GM12892 (cell line): ENCODE measurements at places on chromosomes 16 and 17.

DNA sequence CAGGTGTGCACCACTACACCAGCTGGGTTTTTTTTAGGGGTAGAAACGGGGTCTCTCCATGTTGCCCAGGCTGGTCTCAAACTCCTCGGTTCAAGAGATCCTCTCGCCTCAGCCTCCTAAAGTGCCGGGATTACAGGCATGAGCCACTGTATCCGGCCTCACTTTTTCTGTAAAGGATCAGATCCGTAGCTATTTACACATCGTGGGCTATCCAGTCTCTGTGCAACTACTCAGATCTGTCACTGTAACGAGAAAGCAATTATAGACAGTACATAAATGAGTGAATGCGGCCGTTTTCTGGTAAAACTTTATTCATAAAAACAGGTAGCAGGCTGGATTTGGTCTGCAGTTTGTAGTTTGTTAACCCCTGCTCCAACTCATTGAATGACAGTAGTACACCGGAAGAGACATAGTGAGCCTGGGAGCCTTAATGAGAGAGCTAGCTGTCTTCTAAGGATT, 44.5 kb downstream of the VMP1 start:
- DNase-seq, result no peak

DNA sequence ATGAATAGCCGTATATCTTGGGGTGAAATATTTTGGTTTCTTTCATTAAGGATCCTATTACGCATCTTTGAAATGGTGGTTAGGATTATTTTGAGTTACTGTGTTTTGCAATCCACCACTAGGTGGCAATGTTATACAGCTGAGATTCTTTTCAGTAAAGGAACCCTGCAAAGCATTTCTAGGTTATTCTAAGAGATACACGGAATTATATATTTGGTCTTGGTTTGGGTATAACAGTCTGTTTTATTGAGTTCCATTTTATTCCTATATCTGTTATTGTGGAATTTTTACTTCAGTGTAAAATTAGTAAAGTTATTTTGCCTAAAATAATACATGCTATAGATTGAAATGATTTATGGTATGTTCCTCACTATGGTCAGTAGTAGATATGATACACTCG, 62.9 kb upstream of the CPHXL start:
- peak; percentile 15 for DNase-seq

DNA sequence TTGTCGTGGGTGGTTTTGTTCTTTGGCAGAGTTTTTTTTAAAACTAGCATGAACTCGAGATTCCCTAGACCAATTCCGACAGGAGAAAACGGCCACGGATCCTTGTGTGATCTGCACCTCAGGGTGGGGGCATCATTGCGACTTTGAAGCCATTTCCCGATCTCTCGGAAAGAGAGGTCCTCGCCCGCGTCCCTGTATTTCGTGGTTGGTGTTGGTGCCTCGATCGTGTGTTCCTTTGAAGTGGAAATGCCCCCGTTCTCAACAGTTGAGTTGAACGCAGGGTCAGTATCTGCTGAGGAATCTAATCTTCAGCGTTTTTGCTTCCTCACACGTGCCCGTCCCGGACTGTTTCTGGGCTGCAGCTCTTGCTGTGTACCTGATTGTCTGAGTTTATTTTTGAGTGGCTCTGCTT, 1.1 kb downstream of the CRAMP1 start:
- DNase-seq, result no peak

- peak; percentile 5 for DNase-seq
Measured at GRCh38 chr17:79041041-79041570, 17.1 kb downstream of the C1QTNF1 start.

DNA sequence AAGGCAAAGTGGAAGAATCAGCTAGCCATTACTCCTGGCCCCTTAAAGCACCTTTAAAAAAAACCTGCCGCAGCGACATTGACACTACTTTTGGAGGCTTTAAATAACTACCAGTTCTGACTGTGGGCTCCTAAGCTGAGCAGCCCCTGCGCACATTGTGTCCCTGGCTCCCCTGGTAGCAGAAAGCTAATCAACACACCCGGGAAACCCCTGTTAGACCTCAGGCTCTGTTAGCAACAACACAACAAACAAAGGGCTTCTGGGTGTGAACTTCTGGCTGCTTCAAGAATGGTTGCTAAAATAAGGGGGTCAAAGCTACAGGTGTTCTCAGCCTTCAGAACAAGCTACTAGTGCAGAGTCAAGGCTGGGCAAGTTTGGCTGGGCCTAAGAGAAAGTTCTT, 83.6 kb downstream of the TMEM100 start:
- no peak for DNase-seq

GRCh38 chr17:45035848-45036247, 15.6 kb downstream of the DCAKD start:
- DNase-seq, result no peak

- DNase-seq, result peak; percentile 74
Measured at GRCh38 chr17:17313350-17313991, 10.3 kb downstream of the NT5M start.

DNA sequence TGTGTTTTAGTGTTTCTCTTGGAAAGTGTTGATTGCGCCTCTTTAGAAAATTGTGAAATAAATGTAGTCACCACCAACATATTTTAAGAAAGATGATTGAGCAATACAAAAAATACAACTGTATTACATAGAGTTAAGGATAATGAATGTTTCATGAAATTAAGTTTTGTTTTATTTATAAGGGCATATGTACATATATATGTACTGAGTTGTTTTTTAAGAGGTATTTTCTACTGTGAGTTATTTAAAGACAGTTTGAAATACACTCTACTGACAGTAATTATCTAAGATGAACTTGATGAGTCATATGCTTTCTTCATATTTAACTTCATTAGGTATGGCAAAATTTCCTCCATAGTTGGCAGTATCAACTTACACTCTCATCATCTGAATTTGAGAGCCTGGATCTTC, 411.7 kb downstream of the HS3ST3B1 start:
- DNase-seq, result no peak

DNA sequence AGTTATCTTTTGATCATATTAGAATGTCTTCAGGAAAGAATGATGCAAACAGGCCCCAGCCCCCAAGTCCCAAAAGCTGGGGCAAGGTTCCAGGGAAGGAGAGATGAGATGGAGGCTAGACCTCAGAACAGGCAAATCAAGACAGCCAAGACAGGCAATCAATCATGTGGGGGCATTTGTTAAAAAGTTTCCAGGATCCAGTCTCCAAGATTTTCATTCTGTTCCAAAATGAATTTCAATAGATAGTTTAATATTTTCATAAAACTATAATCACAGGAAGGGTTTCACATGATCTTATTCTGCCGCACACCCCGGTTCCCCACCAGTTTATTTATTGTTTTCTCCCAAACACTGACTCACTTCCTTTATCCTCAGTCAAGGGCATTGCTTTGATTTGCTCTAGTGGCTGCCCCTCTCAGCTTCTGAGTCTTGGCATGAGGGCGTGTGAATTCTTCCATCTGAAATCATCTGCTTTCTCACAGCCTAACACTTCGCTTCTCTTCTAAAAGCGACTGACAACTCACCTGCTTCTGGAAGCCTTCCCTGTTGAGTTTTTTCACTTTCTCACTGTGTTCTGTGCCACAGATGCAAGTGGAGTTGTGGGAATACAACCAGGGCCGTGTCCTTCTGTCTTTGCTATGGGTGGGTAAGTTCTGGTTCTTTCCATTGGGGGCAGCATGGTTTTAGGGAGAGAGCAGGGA, 12.2 kb upstream of the TERF2 start:
- DNase-seq, result no peak

- DNase-seq, result no peak
Measured at GRCh38 chr17:43871946-43872690, 25.1 kb downstream of the CD300LG start.

DNA sequence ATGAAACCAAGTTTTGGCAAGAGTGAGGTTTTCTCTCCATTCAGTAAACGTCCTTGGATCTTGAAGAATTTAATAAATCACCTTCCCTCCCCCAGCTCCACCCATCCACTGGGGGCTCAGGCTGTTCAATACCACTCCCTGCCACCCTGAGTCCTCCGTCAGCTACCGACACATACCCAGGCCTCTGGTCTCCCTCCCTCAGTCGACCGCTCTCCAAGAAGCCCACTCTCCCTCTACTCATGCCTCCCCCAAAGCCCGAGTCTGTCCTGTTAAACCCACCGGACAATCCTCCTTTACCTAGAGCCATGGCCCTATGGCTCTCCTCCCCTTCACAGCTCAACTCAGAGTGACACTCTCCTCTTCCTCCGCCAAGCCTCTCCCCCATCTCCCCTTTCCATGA, 19.7 kb upstream of the SLC4A1 start:
- no peak for DNase-seq

GRCh38 chr17:51682115-51682514, 421.8 kb downstream of the UTP18 start:
- no peak for DNase-seq
